ENCODE measurements at places on chromosomes 3 and 15.

GRCh38 chr3:176631165-176631564, 566.1 kb downstream of the TBL1XR1 start:
- no peak for DNase-seq

GRCh38 chr15:59594991-59595390, 16.6 kb upstream of the GCNT3 start:
- DNase-seq: no peak

DNA sequence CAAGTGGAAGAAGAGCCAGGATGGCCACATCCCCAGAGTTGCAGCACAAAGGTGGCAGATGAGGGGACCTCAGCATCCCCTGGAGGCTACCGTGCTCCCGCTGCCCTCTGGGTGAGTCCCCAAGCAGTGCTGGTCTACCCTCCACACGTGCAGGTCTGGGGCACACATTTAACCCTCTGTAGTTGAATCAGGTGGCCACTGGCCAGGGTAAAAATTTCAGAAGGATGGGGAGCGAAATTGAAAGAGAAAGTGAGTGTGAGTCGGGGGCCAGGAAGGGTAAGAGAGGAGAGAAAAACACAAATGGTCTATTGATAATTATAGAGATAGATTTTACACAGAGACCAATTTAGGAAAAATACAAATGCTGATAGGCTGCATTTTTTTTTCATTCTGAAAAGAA, 139.5 kb upstream of the EIF1B start:
- no peak for DNase-seq

- DNase-seq: no peak
These were observed 86.2 kb downstream of the NPAP1 start for GRCh38 chr15:24761704-24762302.

- no peak for DNase-seq
These were observed 18.4 kb upstream of the LRRK1 start for GRCh38 chr15:100900795-100901169.

DNA sequence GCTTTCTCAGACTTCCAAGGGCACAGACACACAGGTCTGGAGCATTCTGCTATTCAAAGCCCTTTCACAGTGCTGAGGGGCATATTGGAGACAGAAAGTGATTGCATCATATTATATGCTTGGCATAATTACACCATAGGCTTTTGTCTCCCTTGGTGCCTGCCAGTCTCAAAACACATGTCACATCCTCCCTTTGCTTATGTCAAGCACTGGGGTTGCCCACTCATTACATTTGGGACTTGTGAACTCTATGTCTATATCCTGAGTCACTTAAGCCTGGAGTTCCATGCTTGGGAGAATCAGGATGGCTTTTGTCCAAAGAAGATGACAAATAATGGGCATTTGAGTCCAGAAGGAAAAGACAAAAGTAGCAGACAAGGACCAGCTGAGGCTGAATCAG, 12.3 kb upstream of the PDZRN3 start:
- DNase-seq: no peak

- DNase-seq: no peak
These were observed 31.4 kb downstream of the ANKRD28 start for GRCh38 chr3:15766406-15766805.

DNA sequence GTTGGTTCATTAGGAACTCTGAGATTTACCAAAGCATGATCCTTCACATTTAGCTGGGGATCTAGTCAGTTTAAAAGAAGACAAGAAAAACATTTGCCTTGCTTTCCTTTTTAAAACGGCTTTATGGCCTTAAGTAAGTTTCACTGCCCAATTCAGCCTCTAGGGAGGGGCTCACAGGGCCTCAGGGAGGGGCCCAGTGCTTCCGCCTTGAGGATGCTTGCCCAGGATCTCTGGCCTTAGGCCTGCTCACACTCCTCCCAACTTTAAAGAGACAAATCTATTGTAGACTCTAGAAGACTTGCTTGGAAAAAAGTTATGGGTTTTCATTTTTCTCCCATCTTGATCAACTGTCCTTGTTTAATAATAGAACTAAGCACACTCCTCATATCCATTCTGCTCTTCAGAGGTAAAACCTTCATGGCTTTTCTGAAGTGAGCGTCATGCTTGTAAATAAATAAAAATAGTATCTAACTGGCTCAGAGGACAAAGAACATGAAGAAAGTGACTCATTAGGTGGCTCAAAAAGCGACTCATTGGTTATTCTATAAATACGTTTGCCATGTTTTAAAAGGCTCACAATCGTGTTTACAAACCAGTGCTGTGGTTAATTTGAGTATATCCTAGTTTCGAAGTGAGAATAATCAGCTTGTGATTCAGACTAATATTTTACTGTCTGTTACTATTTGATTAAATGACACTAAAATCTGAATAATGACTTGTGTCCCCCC, 13.7 kb downstream of the PDHB start:
- DNase-seq: no peak

GRCh38 chr3:57918123-57918837, 89.9 kb upstream of the FLNB start:
- no peak for DNase-seq

- DNase-seq: no peak
These were observed 66.7 kb downstream of the FILIP1L start for GRCh38 chr3:100047455-100048141.

GRCh38 chr3:134323966-134324962, 50.0 kb downstream of the AMOTL2 start:
- DNase-seq: no peak

GRCh38 chr3:112976953-112977352, 2.0 kb upstream of the CD200R1 start:
- no peak for DNase-seq

DNA sequence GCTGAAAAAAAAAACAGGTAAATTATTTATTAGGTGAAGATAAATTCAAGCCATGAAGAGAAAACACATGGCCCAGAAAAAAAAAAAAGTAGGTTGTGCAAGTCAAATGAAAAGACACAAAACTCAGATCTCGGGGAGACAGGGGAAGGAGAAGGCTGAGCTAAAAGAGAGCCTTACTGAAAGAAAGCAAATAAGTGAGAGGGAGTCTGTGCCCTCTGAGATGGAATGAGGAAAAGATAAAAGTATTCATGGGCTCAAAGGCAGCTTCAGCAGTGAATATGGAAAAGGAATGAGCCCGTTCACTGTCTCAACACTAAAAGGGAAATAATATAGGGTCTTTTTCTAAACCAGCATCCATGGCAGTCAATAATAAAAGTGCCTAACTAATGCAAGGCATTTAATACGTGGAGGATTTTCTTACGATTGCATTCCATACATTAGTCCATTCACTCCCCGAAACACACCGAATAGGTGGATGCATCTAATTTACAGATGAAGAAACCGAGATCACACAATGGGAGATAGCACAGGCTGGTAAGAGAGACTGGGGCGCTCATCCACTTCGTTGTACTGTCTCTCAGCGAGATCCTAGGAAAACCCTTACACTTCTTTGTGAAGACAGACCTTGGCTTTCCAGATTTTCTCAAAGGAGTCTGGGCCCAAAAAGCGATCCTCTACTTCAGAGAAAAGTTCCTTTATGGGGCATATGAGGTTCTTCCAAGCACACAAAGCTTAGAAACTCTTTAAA, 1.1 kb downstream of the TFDP2 start:
- no peak for DNase-seq

- no peak for DNase-seq
These were observed at the start of gene FAM3D for GRCh38 chr3:58666683-58667082. Gene FAM3D, minus strand, starts transcription at chr3:58666774. Its CDS starts 11,211 bp downstream, at chr3:58655563.

- DNase-seq: no peak
These were observed 4.4 kb upstream of the VHL start for GRCh38 chr3:10137178-10137577.

GRCh38 chr15:94070356-94071295, 160.7 kb upstream of the MCTP2 start:
- DNase-seq: no peak

GRCh38 chr15:31456354-31457060, 129.9 kb downstream of the KLF13 start:
- no peak for DNase-seq

DNA sequence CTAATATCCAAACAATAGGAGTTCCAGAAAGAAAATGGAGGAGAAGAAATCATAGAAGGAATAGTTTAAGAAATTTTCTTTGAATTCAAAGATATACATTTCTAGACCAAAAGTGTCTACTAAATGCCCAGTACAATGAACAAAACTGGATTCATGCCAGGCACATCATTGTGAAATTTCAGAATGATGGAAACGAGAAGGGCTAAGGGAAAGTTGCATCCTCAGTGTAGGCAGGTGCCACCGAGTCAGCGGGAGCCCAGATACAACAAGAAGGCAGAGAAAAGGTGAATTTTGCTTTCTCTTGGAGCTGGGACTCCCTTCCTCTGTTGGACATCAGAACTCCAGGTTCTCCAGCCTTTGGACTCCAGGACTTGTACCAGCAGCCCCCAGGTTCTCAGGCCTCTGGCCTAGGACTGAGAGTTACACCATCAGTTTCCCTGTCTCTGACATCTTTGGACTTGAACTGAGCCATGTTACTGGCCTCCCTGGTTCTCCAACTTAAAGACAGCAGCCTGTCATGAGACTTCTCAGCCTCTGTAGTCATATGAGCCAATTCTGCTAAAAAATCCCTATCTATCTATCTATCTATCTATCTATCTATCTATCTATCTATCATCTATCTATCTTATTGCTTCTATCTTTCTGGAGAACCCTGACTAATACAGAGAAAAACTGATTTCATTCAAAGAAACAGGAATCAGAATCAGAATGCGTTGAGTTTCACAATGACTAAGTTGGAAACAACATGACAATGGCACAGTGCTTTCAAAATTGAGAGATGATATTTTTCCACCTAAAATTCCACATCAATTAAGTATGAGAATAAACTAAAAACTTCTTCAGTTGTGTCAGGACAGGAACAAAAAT, 207.7 kb downstream of the FAM43A start:
- no peak for DNase-seq
